Hematopoietic multipotent progenitor cell treated with erythropoietin and hydrocortisone succinate and interleukin-3 and kit ligand, for 15 days (in vitro differentiated cells): ENCODE measurements at places on chromosomes 16 and 17.

DNA sequence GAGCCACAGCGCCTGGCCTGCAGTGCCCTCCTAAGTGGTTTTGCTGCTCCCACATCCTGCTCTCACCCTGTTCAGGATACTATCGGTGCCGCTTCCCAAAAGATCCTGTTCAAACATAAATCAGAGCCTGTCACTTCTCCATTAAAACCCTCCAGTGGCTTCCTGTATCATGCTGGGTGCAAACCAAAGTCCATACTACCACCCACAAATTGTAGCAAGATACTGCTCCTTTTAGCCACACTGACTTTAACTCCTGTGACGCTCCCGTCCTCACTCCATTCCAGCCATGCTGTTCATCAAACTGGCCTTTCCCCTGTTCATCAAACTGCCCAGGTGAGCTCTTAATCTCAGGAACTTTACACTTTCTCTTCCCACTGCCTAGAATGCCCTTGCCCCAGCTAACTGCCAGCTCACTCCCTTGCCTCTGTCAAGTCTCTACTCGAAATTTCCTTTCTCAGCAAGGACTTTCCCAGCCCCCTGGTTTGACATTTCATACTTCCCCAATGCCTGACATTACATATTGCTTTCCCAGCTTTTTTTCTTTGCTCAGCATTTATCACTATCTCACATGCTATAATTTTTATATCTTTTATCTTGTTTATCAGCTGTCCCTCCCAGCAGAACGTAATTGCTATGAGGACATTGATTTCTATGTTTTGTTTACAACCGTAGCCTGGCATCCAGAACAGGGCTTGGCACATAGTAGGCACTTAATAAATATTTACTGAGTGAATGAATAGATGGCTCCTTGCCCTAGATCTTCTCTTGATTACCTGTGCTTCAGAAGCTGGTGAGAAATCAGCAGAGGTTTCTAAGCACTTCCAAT is 44.3 kb upstream of the SMURF2 start:
- DNase-seq: no peak

DNA sequence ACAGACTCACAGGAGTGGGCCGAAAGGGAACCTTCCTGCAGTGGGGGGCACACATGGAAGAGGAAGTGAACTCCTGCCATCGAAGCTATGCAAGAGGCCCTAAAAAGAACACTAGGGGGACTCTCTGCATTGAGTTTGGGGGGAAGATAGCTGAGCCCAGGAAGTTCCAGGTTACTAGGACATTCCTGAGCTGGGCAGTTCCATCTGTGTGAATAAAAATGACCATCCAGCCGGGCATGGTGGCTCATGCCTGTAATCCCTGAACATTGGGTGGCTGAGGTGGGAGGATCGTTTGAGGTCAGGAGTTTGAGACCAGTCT is 211.8 kb downstream of the ZNF423 start:
- no peak for DNase-seq

GRCh38 chr17:70523426-70523825 is 354.1 kb downstream of the KCNJ2 start:
- DNase-seq: no peak

DNA sequence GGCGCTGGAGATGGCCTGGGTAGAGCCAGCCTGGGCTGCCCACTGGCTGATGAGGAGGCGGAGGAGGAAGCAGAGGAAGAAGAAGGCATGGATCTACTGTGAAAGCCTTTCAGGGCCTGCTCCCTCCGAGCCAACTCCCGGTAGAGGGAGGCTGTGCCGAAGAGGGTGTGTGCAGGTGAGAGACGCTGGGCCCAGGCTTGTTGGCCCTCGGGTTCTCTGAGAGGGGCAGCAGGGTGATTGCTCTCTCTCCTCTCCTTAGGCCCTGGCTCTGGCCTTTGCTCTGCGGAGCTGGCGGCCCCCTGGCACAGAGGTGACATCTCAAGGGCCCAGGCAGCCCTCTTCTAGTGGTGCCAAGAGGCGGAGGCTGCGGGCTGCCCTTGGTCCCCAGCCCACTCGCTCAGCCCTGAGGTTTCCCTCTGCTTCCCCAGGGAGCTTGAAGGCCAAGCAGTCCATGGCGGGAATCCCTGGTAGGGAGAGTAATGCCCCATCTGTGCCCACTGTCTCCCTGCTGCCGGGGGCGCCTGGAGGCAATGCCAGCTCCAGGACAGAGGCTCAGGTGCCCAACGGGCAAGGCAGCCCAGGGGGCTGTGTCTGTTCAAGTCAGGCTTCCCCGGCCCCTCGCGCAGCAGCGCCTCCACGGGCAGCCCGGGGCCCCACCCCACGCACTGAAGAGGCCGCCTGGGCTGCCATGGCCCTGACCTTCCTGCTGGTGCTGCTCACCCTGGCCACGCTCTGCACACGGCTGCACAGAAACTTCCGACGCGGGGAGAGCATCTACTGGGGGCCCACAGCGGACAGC is 3.6 kb downstream of the TP53I13 start:
- no peak for DNase-seq

DNA sequence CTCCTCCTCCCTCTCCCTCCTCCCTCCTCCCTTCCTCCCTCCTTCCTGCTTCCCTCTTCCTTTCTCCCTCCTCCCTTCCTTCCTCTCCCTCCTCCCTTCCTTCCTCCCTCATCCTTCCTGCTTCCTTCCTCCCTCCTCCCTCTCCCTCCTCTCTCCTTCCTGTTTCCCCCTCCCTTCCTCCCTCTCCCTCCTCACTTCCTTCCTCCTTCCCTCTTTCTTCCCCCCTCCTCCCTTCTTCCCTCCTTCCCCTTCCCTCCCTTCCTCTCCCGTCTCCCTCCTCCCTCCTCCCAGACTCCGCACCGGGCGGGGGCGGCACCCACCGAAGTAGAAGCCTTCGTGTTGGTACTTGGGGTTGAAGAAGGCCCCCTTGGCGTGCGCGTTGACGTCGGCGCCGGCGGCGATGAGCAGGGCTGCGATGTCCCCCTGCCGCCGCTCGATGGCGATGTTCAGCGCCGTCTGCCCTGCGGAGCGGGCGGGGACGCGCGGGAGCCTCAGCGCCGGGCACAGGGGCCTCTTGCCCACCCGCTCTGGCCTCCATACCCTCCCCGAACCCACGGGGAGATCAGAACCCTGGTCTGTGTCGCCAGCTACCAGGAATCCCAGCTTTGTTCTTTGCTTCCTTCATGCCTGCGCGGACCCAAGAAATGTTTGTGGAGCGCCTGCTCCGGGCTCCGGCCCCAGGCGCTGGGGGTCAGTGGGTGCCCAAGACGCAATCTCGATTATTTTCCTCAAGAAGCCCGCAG is 22.2 kb downstream of the TRPV3 start:
- DNase-seq: no peak

DNA sequence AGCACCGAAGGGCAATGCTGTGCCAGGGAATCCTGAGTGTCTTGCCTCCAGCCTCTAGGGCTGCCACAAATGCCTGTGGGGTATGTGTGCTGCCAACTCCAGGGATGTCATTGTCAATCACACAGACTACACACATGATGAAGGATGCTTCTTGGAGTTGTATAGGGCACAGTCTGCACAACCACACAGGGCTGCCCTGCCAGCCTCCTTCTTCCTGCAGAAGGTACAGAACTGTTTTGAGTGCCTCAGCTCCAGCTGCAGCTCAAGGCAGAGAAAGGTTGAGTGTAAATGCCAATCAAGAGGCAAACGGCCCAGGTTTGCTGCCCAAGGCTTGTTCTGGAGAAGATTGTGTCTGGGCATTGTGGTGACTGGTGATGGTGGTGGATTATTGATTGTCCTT is 15.6 kb downstream of the SCNN1B start:
- no peak for DNase-seq

GRCh38 chr17:30396612-30397011 is 17.9 kb downstream of the CPD start:
- DNase-seq: no peak

- no peak for DNase-seq
Observed at GRCh38 chr16:13441675-13442074, 478.3 kb upstream of the ERCC4 start.

DNA sequence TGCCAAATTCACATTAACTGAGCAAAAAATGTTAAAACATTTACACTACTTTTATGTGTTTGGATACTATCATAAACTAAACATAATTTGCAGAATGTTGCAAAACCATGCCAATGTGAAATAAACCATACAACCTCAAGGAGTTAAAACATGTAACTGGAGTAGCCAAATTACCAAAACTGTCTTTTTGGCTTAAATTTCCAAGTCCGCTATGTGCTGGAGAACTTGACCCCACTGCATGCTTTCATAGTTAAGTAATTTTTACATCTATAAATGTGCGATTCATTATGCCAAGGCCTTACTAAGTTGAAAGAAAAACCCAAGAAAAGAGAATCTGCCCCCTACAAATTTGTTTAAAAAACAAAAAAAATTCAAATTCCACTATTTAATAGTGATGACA is 28.2 kb downstream of the BRD7 start:
- DNase-seq: no peak

DNA sequence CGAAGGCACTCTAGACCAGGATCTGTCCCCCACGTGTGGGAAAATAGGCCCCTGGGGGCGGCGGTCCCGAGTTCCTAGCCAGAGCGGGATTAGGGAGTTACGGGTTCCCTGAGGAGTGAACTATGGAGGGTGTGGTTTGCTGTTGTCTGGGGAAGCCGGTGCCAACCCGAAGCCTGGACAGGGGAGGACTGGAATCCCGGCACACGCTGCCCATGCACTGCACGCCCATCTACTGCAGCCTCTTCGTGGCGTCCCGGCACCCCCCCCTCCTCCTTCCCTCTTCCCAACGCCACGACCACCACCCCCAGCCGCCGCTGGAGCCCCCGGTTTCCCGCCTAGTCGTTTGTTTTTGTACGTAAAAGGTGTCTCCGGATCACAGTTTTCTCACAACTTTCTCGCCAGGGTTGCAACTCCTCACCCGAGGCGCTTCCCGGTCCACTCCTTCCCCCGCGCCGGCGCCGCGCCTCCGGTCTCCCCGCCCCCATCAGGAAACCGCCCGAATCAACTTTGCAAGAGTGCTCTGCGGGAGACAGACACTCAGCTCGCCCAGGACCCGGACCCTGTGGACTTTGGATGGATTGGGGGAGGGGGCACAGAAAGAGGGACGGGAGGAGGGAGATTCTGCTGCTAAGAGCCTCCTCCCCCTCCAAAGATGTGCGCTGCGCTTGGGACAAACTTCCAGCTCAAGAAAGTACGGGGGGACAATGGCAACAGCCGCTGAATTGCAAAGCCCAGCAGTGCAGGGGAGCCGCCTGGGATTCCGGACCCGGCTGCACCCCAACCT is 1.4 kb upstream of the LHX1 start:
- no peak for DNase-seq

DNA sequence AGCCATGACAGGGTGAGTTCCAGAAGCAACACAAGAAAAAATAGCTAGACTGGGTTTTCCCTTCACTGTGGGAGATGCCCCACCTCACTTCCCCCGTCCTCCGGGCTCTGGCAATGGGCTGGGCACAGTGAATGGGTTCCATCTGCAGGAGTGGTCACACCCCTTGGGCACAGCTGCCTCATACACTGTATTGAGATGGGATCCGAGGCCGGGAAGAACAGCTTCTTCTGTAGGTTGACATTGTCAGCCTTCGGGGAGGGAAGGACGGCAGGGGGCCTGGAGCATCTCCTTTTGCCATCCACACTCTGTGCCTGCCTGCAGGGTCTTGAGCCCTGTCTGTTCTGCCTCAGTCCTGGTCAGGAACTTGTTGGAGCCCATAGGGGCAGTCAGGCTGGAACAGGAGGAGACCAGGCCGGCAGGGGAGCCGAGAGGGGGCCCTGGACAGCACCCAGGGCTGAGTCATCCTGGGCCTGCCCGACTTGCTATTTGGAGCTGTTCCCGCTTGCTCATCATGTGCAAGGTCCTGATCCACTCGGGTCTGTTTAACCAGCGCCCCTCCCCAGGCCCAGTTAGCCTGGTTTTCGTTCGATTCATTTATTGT is 286.7 kb downstream of the SEC14L1 start:
- no peak for DNase-seq

DNA sequence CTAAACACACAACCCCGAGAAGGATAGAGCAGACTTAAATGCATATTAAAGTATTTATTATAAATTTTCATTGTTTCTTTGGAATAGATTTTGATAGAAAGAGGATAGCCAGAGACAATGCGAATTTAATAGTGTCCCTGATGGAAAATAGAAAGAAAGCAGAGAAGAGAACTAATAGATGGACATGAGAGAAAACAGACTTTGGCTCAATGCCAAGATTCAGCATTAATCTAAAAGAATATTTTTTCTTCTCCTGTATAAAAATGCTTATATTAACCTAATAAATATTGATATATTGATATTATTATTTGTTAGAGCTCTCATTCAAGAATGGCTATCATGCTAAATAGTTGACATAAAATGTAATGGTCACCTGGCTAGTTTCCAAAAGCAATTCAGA is 173.4 kb downstream of the KIF2B start:
- no peak for DNase-seq

GRCh38 chr17:56231693-56232092 is 78.4 kb downstream of the ANKFN1 start:
- no peak for DNase-seq
